NCI-H345 (cell line): ENCODE measurements at places on chromosomes 3 and 15.
A peak's percentile ranks its signal among the peaks of the same experiment; 100 is the strongest.

DNA sequence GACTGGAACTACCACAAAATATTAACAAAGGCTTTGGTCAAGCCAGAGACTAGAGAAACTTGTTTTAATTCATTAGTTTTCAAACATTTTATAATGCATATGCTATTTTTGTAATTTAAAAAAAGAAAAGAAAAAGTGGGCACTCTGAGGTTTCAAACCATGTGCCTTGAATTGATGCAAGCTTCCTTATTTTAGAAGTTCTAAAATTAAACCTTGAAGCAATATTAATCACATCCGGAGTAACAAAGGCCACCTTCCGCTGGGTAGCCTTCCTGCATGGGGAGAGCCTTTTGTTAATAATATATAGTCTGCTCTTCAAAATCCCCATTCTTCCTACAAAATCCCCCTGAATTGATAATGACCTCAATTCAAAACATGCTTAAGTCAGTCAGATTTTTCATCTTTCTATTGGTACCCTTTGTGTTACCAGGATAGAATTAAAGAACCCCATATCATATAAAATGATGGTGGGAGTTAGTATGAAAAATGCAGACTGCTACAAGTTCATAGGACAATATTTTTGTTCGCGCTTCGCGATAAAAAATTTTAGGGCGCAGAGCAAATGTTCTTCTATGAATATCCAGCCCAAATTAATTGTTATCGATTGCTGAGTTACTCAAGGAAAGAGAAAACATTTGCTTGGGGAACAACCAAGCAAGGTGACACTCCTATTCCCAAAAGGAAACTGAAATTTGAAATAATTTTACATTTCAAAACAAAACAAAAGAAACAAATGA lies 30.6 kb downstream of the LDHAL6B start:
- DNase-seq: no peak

- DNase-seq: no peak
These were observed 33.5 kb downstream of the POMGNT2 start for GRCh38 chr3:43072361-43072760.

GRCh38 chr3:48408823-48409281 lies 21.0 kb downstream of the PLXNB1 start:
- DNase-seq: no peak

- no peak for DNase-seq
These were observed 46.3 kb downstream of the LSM3 start for GRCh38 chr3:14224895-14225294.

GRCh38 chr3:27503526-27503925 lies 19.3 kb upstream of the SLC4A7 start:
- no peak for DNase-seq

- no peak for DNase-seq
These were observed 160.2 kb downstream of the SPATA16 start for GRCh38 chr3:172980849-172981248.

GRCh38 chr3:58254144-58254543 lies 16.6 kb downstream of the ABHD6 start:
- no peak for DNase-seq

DNA sequence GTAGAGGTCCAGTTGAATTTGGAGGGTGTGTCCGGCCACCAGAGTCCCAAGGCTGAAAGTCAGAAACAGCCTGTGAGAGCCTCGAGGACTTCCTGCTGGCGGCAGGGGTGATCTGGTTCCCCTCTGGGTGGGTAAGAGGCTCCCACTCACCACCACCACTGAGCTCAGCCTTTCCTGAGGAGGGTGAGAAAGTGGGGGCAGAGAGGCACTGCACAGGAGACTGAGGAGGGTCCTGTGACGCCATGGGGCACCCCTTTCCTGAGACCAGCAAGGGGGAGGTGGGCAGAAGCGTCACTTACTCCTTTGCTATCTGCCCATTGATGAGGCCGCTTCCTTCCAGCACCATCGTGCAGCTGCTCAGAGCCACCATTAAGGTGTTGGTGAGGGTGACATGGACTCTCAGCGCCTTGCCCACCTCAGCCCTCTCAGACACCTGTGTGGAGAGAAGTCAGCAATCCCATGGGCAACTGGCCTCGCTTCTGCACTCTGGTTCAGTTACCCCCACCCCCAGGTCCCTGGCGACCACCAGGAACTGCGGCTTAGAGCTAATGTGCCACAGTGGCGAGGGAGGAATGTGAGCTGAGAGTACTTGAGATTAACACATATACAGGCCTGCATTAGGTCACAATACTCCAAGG lies 10.0 kb upstream of the TGM5 start:
- no peak for DNase-seq

GRCh38 chr15:90845201-90845949 lies 23.0 kb upstream of the FURIN start:
- peak; percentile 52 for DNase-seq

- no peak for DNase-seq
These were observed 47.0 kb upstream of the SNRPA1 start for GRCh38 chr15:101342056-101342455.

- DNase-seq: no peak
These were observed 13.4 kb upstream of the KLF13 start for GRCh38 chr15:31313223-31313622.

DNA sequence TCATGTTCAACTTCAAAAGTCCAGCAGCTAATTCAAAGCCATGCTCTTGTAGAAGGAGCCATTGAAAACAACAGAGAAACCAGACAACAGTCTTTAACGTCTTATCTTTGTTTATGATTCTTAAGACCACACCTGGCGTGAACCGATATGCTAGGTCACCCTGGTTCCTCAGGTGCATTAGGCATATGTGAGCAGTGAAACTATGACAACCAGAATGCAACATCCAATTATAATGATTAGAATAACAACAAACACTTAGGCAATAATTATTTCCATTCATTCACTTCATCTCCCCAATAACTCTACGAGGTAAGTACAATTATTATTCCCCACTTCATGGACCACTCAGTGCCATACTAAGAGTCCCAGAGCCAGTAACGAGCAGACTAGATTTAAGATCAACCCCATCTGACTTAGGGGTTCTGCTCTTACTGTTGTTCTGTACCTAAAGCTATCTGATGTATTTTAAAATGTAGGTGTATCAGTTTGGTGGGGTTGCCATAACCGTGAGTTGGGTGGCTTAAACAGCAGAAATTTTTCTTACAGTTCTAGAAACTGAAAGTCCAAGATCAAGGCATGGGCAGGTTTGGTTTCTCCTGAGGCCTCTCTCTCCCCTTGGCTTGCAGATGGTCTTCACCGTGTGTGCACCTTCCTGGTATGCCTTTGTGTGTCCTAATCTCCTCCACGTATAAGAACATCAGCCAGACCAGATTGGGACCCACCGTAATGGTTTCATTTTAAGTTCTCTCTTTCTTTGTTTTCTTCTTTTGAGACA lies 997.8 kb upstream of the CFAP20DC start:
- DNase-seq: no peak

DNA sequence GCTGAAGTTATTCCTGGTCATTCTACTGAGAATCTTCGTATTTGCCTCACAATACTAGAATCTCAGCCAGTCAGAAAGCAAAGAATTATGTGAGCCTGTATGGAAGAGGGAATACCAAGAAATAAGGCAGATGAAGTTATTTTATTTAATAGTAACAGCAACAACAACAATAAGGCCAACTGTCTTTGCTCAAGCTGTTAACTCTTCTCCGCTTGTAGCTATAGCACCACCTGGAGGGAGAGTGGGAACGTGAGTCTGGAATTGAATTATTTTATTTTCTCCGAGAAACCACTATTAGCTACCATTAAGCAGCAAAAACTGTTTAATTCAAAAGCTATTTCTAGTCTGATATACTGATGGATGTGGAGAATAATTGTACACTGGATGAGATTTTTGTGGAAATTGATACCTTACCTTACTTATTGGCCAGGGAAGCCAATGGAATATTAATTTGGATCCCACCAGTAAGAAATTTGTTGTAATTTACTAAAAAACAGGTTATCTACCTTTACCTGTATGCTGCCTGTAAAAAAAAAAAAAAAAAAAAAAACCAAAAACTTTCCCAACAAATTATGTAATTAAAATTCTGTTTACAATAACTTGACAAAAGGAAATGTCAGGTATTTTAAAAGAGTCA lies 50.1 kb downstream of the CALML4 start:
- peak; percentile 35 for DNase-seq

DNA sequence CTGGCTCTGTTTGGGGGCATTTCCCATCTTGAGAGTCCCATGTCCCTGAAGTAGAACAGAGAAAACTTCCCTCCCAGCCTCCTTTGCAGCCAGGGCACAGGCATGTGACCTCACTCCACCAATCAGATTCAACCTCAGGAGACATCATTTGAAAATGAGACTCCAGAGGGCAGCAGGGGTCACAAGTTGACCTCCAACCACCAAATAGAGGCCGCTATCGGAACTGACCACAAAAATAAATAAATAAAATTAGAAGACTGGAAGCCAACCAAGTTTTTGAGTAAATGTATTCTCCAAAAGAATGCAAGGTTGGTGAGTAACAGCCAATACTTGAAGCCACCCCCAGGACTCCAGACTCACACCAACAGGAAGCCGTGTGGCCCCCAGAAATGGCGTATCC lies 106.5 kb downstream of the CHSY1 start:
- DNase-seq: no peak

- no peak for DNase-seq
These were observed 63.9 kb downstream of the BOC start for GRCh38 chr3:113275258-113275556.

DNA sequence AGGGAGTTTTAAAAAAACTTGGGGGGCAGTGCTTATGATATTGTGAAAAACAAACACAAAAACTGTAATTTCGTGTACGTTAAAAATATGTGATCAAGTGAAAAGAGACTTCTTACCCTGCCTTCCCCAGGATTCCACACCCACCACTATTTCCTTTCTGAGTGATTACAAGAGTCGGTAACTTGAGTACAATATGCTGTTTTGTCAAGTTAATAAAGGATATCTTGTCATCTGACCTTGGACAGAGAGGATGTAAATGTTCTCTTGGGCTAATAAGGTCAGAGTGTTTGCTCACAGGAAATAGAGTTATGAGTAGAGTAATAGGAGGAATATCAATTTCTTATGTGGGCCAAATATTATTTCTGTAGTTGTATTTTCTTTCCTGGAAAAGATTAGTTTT lies 68.1 kb downstream of the NOX5 start:
- DNase-seq: no peak

DNA sequence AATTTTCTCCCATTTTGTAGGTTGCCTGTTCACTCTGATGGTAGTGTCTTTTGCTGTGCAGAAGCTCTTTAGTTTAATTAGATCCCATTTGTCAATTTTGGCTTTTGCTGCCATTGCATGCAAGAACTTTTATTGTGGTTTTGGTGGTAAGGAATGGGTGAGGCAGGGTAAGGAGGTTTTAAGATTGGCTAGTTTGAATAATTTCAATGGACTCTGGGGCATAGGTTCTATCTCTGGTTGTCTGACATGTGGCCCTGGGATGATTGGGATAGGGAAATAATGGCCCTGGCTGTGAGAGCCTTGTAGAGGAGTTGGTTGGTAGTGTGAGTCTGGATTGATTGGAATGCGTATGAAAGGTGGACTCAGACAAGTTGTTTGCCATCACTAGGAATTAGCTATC lies 38.0 kb downstream of the SEC22A start:
- DNase-seq: no peak

- peak; percentile 62 for DNase-seq
These were observed 53.0 kb upstream of the CA12 start for GRCh38 chr15:63434576-63435186.

GRCh38 chr3:107283948-107284347 lies 93.3 kb upstream of the CCDC54 start:
- no peak for DNase-seq

DNA sequence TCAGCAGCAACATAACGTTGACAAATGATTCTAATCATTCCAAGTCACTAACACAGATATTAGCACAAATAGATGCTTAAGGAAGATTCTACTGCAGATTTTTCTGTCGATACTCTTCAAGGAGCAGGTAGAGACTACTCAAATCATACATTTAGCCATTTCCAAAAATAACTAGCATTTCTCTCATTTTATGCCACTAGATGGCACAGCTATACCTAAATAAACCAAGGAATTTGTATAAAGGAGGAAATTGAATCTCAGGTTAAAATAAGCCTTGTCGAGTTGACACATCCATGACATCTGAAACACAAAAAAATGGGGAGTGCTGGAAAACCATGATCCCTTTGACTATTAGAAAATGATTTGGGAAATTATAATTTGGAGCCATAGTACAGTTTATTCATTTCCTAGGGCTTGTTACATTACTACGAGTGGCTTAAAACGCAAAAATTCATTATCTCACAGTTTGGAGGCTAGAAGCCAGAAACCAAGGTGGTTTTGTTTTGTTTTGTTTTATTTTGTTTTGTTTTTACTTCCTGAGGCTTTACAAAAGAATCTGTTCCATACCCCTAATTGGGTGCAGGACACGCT lies 59.5 kb upstream of the STRIT1 start:
- peak; percentile 31 for DNase-seq

DNA sequence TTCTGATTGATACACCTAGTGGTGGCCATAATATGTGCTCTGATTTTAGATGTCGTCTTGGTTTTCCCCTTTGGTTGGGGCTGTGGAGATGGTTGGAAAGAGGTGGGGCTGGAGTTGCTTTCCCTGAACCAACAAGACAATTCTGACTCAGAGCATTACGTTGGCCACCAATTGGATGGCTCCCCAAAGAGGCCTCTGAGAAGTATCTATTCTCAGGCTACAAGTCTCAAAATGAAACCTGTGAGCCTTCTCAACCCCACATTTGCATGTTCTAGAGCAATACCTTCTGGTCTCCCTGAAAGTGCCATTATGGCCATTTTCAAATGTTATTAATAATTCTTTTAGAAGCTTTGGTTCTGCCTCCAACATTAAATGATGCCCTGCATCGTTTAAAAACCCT lies 188.4 kb upstream of the WNT5A start:
- DNase-seq: no peak

- no peak for DNase-seq
These were observed 3.3 kb downstream of the CALML4 start for GRCh38 chr15:68201879-68202261.

GRCh38 chr15:80689716-80690115 lies 5.4 kb upstream of the ABHD17C start:
- no peak for DNase-seq

DNA sequence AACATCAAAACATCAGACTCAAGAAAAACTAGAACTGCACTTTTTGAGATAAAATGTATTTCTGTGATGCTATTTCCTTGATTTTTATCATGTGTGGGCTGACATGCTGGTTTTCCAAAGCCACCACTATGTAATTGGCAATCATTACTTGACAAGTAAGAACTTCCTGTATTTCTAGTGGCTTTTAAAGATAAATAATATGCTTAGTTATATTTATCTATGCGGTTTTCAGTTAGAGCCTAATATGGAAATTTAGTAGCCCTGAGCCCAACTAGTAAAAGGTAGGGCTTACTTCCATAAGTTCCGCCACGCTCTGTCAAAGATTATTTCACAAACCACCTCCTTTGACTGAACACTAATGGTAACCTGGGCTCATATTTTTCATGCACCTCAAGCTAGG lies 91.6 kb downstream of the PPARG start:
- DNase-seq: no peak
